ENCODE measurements at places on chromosomes 7 and 10.

DNA sequence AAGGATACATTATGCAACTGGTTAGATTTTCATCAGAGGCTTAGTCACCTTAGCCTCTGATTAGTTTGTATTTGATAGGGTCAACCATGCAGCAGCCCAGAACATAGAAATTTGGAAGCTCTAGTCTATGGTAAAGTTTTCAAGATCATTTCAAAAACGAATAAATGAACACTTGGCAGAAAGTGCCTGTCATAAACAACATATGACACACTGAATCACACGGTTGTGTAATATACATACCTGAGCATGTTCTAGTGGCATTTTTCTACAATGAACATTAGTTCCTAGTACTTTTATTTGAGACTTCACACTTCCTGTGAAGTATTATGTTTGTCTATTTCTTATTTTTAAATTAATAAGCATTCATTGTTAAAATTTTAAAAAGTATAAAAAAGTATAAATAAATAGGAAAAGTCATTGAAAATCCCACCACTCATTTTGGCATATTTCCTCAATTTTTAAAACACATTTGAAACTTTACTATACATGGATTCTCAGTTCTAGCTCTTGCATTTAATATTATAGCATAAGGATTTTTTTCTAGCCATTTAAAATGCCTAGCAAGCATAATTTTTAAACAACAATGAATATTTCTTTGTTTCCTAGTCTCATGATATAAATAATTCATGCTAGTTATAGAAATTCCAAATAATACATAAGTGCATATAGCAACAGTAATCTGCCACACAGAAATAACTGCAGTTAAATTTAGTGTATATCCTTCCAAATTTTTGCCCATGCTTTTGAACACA, 25.7 kb upstream of the PRPS1L1 start:
- no peak for DNase-seq

- DNase-seq, result no peak
Measured at GRCh38 chr10:67268146-67268545, 342.3 kb downstream of the LRRTM3 start.

- peak; percentile 82 for DNase-seq
Measured at GRCh38 chr7:138875794-138876193, 77.8 kb upstream of the ATP6V0A4 start.

DNA sequence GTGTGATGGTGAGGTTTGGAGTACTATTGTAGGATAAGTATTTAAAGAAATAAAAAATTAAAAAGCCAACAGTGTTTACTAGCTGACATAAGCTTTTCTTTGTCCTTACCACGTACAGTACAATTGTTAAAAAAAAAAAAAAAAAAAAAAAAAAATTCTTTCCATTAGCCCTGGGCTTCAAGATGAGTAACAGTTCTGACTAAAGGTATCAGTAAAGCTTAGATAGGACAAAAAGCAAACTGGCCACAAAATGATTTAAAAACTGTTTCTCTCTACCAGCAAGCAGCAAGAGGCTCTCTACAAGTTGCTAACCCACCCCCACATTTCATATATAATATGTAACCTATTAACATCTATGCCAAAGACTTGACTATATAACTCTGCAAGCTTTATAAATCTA, 17.5 kb downstream of the HYCC1 start:
- DNase-seq, result no peak
